Karpas-422 (cell line): ENCODE measurements at places on chromosomes 7 and 10.

DNA sequence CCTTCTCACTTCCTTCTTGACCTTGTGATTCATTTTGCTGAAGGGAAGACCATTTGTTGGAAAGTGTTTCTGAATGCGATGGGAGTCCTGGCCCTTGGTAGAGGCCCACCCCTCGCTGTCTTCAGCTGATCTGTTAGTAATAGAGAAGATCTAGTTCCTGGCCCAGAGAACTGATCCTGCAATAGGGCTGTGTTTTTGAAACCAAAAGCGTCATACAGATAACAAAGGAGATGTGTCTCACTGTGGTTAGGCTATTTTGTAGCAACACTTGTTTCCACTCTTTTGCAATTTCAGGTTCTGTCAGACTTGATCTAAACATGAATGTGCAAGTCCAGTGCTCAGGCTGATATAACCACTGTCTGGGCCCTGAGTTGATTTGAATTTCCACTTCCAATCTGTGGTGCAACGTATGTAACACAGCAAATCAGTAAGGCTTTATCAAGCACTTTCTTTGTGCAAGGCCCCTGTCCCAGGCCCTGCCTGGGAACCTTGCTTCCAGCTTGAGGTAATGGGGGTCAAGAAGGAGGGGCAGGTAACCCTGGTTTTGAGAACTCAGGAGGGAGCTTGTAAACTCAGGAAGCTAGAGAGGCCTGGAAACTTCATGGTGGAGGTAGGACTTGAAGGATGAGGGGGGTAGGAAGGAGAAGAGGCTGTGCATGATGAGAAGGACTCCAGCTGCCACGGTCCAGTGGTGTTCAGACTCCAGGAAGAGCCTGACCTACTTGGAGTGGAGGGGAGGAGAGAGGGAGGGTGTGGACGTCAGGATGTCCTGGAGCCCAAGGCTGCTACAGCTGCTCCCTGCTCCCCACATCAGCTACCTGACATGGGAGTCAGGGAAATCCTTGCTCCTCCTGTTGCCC is 42.2 kb upstream of the SRGN start:
- H3K4me1 ChIP-seq: peaks cover 8% of the 10 kb centered on the region
- H3K27ac ChIP-seq: no peak overlapping the region
- no peaks in the 10 kb centered on the region for H3K27me3 ChIP-seq
- no peaks in the 10 kb centered on the region for H3K36me3 ChIP-seq
- no peak overlapping the region for H3K4me3 ChIP-seq

GRCh38 chr7:94049615-94050014 is 45.5 kb upstream of the BET1 start:
- H3K4me1 ChIP-seq: peaks cover 23% of the 10 kb centered on the region
- H3K36me3 ChIP-seq: no peaks in the 10 kb centered on the region
- no peak for DNase-seq
- H3K4me3 ChIP-seq: no peak overlapping the region
- H3K27me3 ChIP-seq: no peaks in the 10 kb centered on the region
- H3K27ac ChIP-seq: no peak overlapping the region

- no peaks in the 10 kb centered on the region for H3K27me3 ChIP-seq
- H3K36me3 ChIP-seq: no peaks in the 10 kb centered on the region
- H3K27ac ChIP-seq: no peak overlapping the region
- H3K4me1 ChIP-seq: no peaks in the 10 kb centered on the region
- H3K4me3 ChIP-seq: no peak overlapping the region
Measured at GRCh38 chr10:3330663-3331062, 158.1 kb upstream of the PITRM1 start.

GRCh38 chr7:25454562-25455041 is 226.3 kb upstream of the NPVF start:
- H3K36me3 ChIP-seq: no peaks in the 10 kb centered on the region
- peak; percentile 43 for DNase-seq
- H3K4me3 ChIP-seq: no peak overlapping the region
- H3K4me1 ChIP-seq: no peaks in the 10 kb centered on the region; the same call in 1 of the 2 replicates
- H3K27me3 ChIP-seq: no peaks in the 10 kb centered on the region

DNA sequence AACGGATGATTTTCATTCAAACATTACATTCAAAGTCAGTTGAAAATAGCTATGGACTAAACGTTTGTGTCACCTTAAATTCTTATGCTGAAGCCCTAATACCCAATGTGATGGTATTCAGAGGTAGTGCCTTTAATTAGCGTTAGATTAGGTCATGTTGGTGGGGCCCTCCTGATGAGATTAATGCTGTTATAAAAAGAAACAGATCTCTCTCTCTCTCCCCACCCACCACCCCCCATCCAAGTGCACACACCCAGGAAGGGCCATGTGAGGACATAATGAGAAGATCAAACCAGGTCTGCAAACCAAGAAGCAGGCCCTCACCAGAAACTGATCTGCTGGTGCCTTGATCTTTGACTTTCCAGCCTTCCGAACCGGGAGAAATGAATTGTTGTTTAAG is 44.2 kb downstream of the ZNF438 start:
- H3K27me3 ChIP-seq: no peaks in the 10 kb centered on the region
- no peak for DNase-seq
- no peaks in the 10 kb centered on the region for H3K36me3 ChIP-seq
- H3K4me1 ChIP-seq: no peaks in the 10 kb centered on the region
- no peak overlapping the region for H3K4me3 ChIP-seq

DNA sequence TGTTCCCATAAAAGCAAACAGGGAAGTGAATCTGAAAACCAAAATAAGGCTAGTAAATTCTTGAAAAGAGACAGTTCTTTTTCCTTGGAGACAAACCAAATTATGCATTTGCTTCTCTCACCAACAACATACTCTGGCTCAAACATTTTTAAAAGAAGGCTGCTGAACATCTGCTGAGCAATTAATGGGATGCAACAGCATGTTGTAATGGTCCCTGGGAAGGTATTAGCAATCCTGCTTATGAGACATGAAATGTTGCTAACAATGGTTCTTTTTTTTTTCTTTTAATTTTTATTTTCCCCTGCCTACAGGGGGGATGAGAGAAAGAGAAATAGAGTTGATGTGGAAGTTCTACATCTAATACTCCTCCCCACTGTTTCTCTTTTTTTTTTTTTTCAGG is 572.1 kb downstream of the SORCS1 start:
- no peaks in the 10 kb centered on the region for H3K36me3 ChIP-seq
- no peak overlapping the region for H3K4me3 ChIP-seq
- no peaks in the 10 kb centered on the region for H3K4me1 ChIP-seq

- no peaks in the 10 kb centered on the region for H3K27me3 ChIP-seq
- no peak overlapping the region for H3K4me3 ChIP-seq
- H3K4me1 ChIP-seq: no peaks in the 10 kb centered on the region
- no peak for DNase-seq
Measured at GRCh38 chr10:117552156-117552631, 9.6 kb downstream of the EMX2 start.

DNA sequence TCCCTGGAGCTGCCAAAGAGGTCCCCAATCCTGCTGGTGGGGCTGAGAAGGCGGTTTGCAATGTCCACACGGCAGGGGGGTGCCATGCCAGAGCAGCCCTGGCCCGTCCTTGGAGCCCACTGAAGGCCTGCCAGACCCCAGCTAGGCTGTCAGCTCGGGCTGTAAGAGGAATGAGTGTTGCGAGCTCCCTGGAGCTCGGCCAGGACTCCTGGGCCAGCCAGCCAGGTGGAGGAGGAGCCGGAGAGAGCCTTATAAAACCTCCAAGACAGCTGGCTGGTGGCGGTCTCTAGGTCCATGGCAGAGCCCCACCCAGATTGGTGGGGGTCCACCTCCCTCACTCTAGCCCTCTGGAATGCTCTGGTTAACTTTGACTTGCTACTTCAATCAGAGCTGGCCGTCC is 55.1 kb upstream of the CALN1 start:
- H3K4me1 ChIP-seq: no peaks in the 10 kb centered on the region
- no peaks in the 10 kb centered on the region for H3K36me3 ChIP-seq
- no peak overlapping the region for H3K27ac ChIP-seq

- H3K4me1 ChIP-seq: no peaks in the 10 kb centered on the region
- no peak for DNase-seq
- H3K27me3 ChIP-seq: no peaks in the 10 kb centered on the region
- H3K27ac ChIP-seq: no peak overlapping the region
- H3K36me3 ChIP-seq: no peaks in the 10 kb centered on the region
- no peak overlapping the region for H3K4me3 ChIP-seq
Measured at GRCh38 chr7:85322252-85322651, 135.4 kb upstream of the SEMA3D start.

GRCh38 chr7:44286182-44286617 is 39.2 kb downstream of the CAMK2B start:
- no peaks in the 10 kb centered on the region for H3K4me1 ChIP-seq
- no peak overlapping the region for H3K27ac ChIP-seq
- no peak overlapping the region for H3K4me3 ChIP-seq

- H3K27me3 ChIP-seq: no peaks in the 10 kb centered on the region
- no peak overlapping the region for H3K4me3 ChIP-seq
- no peak overlapping the region for H3K27ac ChIP-seq
- no peak for DNase-seq
Measured at GRCh38 chr7:42939457-42940240, 7.5 kb downstream of the MRPL32 start.

GRCh38 chr10:19719284-19719683 is 96.9 kb upstream of the PLXDC2 start:
- H3K27ac ChIP-seq: no peak overlapping the region
- no peaks in the 10 kb centered on the region for H3K36me3 ChIP-seq
